Stimulated activated CD8-positive, alpha-beta memory T cell treated with anti-CD3 and anti-CD28 coated beads, Interleukin-7, amount 100 ng/mL, for 4 hours (primary cell): ENCODE measurements at places on chromosomes 16 and 17.

- DNase-seq, result no peak
Measured at GRCh38 chr17:27751622-27752490, 48.5 kb downstream of the NOS2 start.

- DNase-seq, result no peak
Measured at GRCh38 chr17:33262266-33263123, 30.6 kb downstream of the ASIC2 start.

DNA sequence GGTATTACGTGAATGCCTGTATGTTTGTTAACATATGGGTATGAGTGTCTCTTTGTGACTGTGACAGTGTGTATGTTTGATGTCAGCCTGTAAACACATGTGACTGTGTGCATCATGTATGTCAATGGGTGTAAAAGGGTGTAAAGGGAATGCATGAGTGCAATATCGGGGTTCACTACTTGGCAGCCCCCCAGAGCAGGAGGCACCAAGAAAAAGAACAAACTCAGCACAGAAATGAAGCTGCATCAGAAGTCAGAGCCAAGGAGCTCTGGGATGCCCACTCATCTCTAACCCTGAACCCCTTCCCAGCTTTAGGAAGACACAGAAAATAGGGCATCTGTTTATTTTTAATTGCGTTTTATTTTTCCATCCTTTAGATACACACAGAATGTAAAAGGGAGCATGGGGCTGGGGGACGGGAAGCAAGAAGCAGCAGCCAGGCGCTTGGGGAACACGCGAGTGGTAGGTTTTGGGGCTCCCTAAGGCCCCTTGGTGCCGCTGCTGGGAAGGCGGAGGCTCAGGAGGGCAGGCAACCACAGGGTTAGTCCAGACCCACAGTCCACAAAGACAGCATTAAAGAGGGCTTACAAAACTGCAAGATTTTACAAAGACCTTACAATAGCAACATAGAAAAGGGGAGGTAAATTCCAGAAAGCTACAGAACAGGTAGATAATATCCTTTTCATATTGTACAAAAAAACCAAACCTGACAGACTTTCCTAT, 2.3 kb upstream of the HOXB6 start:
- no peak for DNase-seq

- no peak for DNase-seq
Measured at GRCh38 chr17:74123350-74123749, 80.1 kb upstream of the RPL38 start.

DNA sequence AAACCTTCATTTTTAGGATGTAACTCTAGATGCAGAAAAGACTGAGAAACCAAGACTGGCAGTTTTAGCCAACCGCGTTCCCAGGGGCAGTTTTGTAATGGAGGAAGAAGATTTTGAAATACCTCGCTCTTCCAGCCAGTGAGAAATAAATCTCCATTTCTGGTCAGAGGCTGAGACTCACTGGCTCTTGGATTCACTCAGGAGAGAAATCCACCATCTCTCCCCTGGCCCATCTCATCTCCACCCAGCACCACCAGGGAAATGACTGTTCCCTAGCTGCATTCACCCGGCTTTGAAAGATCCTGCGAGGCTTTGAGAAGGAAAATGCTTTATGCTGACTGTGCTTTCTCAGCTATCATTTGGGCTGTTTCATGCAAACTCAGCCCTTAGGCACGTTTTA, 185.2 kb downstream of the SOX9 start:
- DNase-seq, result no peak

- no peak for DNase-seq
Measured at GRCh38 chr17:55757659-55758058, 6.8 kb downstream of the PCTP start.
